ENCODE measurements at places on chromosomes 5 and 9.

DNA sequence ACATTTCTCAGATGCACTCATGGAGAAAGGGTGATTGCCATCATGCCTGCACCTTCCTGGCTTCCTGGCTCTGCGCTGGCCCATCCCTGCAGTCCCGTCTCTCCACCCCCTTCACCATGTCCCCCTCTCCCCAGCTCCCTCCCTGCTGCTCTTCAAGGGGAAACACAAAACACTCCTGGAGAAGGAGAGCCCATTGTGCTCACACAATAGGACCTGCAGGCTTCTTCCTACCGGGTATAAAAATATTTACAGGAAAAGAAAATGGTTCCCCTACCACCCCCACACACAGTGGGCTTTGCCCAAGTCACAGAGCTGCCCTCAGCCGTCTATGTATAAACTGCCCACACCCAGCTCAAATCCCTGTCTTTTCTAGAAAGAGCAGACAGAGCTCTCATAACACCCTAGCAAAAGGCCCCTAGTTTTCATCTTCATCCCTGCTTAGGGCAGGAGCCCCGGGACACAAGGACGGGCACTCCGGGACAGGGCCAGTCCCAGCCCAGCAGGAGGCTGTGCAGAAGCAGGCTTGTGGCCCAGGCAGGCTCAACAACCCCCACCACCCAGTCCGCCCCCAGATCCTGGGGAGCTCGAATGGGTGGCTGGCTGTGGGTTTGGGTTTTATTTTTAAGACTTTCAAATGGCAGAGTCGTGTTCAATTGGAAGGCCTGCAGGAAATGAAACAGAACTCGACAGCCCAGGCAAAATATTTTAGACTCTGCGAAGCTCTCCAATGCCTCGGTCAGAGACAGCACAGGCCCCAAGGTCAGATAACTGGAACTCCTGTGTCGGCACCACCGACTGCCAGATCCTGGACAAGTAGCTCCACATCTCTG is 77.3 kb downstream of the LRSAM1 start:
- no peak for DNase-seq

DNA sequence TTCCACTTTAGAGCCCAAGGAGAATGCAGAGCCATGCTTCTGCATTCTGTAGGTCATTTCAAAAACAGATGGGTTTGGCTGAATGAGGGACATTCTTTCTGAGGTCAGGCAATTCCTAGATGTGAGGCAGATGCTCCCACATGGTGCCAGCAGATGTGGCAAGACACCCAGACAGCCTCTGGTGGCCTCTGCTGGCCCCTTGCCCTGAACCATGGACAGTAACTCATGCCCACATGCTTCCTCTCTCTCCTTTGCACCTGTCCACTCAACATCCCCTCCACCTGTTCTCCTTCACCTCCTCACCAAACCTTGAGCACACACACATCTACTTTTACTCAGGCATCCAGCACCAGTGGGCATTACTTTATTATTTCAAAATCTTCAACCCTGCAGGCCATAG is 252.3 kb downstream of the DNAH5 start:
- DNase-seq = no peak

DNA sequence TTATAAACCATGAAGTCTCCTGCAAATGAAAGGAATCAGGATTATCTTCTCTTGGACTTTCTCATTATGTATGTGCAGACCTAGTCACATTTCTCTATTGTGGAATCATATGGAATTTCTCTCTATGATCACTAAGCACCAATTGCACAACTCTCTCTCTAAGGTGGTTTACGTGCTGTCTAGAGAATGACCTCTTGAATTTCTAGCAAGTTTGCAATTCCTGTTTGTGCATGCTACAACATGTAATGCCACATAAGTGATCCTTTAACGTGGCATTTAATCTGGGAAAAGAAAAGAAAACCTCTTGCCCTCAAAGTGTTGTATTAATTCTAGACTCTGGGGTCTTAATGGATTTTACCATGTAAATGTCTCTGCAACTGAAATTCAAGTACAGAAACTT is 5.0 kb upstream of the PPP2R2B start:
- no peak for DNase-seq

GRCh38 chr5:170357955-170358444 is 31.2 kb downstream of the KCNMB1 start:
- no peak for DNase-seq

- no peak for DNase-seq
Measured at GRCh38 chr5:4533457-4534105, 606.5 kb upstream of the ADAMTS16 start.

- DNase-seq = no peak
Measured at GRCh38 chr5:145943674-145944121, 7.3 kb downstream of the SH3RF2 start.

- no peak for DNase-seq
Measured at GRCh38 chr5:74432216-74432615, 208.3 kb downstream of the ENC1 start.

- DNase-seq = no peak
Measured at GRCh38 chr9:105038051-105038450, 110.1 kb upstream of the ABCA1 start.

DNA sequence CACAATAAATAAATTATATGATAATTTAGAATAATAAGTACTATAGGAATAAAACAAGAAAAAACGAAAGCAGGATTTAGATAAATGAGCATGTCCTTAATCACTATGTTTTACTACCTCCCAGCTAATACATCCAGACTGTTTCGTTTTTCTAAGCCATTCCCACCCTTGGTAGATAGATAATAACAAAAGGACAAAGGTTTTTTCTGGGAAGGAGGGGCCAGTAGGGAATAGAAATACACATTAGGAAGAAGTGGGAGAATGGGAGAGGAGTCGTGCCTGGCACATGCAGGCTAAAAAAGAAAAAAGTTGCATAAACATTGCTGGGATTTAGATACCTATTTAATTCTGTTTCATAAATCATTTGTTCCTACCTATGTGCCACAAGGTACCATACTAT is 97.1 kb downstream of the MTX3 start:
- DNase-seq = no peak

- DNase-seq = no peak
Measured at GRCh38 chr5:142466195-142466971, 141.6 kb upstream of the SPRY4 start.

GRCh38 chr5:169805937-169806700 is 169.0 kb downstream of the DOCK2 start:
- no peak for DNase-seq

DNA sequence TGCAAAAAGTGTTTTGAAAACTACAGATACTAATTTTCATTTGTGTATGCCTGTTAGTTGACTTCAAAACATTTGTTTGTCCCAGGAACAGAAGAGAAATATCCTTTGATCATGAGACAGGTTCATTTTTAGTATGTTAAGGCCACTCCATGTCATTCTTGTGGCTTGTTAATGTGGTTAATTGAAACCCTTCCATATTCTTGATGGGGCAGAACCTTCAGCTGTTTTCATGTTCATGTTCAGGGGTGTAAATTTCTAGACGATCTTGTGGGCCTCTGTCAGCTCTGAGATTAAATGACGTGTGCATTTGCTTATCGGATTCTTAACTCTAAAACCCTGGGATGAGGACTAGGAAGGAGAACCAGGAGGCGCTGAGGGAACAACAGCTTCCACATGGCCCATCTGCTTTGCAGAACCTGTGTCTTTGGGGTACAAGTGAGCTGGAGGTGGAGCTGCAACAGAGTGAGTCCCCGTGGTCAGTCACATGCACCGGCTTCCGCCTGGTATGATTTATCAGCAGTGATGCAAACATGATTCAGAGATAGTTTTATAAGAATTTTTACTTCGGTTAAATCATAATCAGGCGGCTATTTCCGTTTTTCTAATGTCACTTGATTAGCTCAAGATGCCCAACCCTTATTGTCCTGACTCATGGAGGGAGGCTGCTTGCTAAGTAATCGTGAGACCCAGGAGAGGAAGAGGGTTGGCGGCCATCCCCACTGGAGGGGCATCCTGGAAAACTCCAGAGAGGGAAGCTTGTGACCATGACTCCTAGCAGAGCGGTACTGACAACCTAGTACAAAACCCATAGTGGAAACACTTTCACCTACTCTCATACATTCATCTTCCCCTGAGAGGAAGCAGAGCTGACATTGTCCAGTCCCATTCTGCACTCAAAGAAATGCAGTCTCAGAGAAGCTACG is 138.4 kb downstream of the C9orf152 start:
- no peak for DNase-seq

DNA sequence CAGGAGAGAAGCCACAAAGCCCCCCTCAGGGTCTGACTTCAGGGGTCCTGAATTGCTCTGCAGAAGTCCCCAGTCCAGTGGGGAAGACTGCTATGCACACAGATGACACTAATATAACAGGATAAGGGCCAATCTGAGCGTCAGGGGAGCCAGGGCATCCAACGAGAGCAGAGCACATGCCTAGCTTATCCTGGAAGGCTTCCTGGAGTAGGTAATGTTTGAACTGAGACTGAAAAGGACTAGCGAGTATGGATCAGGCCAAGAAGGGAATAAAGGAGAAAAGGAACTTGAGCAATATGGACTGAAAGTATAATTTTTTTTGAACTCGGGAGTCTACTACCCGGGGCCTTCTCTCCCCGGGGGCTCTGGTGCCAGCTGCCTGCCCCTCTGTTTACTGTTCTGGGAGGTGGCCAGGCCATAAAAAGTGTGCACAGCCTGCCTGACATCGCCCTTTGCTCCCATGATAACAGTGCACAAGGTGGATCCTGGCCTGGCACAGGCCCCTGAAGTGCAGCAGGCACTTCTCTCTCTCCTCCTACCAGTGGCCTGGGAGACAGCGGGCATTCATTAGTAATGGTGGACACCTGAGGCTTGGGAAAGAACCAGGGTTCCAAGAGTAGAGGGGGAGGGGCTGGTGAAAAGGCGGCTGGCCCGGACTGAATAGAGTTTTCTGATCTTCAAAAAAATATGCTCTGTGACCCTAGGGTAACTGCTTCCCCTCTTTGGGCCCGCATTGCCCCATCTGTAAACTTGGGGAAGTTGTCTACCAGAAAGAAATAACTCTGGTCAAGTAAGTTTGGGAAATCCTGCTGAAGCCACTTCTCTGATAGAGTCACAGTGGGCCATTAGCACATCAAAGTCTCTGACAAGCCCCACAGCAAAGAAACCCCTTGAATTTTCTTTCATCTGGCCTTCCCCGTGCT is 4.6 kb upstream of the SLC6A7 start:
- no peak for DNase-seq

GRCh38 chr5:99169309-99169708 is 240.5 kb upstream of the CHD1 start:
- DNase-seq = no peak

GRCh38 chr9:36190388-36191289 is at the start of gene CLTA:
Gene CLTA, plus strand, starts transcription at chr9:36190921. Its CDS starts 136 bp downstream, at chr9:36191057.
- DNase-seq = peak; percentile 94

DNA sequence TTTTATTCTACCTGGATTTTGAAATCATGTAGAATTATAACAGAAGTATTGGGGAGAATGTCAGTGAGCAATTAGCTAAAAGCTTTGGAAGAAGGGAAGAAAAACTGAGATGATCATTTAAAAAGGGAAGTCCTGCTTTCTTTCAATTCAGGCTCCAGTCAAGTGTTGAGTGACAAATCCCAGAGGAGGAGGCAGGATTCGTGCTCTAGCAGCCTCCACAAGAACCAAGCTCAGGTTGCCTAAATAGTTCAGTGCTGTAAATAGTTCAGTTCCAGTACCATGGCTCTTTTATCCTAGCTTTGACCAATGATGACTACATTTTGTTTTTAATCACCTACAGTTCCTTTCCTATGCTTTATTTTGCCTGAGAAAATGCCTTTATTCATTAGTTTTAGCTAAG is 204.9 kb upstream of the NREP start:
- no peak for DNase-seq

DNA sequence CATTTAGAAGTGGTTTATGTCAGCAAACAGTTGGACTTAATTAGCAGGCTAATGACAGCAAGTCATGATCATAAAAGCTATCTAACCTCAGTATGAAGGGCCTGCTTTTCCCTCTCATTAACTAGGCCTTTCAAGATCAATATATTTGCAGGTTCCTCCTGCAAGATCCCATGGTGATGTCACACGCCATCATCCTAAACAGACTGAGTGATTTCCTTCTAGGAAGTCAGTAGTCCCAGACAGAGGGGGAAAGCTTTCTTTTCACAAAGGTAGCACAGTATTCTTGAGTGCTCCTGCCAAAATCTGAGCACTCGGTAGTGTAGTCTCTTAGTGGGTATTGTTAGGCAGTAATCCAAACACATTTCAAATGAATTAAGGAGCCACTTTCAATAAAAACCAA is 52.5 kb downstream of the UIMC1 start:
- DNase-seq = no peak

DNA sequence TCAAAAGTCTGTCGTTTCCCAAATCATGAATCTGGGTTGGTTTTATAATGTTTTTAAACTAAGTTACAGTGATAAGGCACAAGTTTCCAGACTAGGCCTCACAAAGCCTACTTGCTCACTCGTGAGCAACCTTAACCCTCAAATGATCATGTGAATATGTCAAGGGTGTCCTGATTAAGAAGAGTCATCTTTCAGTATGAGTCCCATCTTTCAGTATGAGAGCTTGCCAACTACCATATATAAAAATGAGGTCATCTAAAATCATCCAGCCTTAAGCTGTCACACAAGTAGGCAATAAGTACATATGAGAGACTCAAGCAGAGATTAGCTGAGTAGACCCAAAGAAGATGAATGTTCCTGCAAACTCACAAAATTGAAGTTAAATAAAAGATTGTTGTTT is 668.4 kb upstream of the FAM174A start:
- DNase-seq = no peak

DNA sequence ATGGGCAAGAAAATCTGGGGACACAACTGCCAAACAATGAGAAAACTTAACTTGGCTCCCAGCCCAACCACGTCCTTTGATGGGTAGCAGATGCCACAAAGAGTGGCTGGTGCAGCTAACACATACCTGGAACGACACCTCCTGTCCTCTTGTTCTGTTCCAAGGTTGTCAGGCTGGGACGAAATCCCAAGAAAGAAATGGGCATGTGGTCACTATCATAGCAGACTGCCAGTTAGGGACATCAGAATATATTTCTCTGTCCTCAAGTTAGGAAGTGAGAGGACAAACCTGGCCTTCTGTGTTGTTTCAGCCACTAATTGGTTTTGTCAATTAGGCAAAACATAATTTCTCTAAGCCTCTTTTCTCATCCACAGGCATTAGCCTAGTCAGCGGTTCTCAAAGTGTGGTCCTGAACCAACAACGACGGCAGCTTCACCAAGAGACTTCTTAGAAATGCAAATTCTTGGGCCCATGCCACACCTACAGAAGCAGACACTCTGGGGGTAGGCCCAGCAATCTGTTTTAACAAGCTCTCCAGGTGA is 63.4 kb downstream of the RAPGEF1 start:
- DNase-seq = no peak

DNA sequence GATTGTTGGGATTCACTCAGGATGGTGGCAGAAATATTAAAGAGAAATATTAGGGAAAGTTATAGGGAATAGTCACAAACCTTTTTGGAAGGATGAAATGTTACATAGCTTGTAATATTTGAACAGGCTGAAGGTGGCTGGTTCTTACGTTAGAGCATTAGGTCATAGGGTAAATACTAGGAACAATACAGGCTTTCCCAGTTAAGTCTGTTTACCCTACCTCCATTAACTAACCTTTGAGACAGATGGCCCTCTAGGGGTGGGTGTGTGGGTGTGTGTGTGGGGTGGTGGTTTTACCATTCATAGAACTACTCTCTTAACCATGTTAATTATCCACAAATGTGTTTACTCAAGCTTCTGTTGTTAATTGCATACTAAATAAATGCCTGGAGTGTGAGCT is 94.3 kb upstream of the STK32A start:
- no peak for DNase-seq

- DNase-seq = no peak
Measured at GRCh38 chr9:76459694-76460635, 983 bp downstream of the GCNT1 start.
